Stimulated activated CD8-positive, alpha-beta memory T cell treated with anti-CD3 and anti-CD28 coated beads, Interleukin-2, amount 100 ng/mL, for 1 hour (primary cell): ENCODE measurements at places on chromosomes 11 and 22.

- DNase-seq: no peak
These were observed 27.4 kb upstream of the TMEM45B start for GRCh38 chr11:129788278-129788677.

DNA sequence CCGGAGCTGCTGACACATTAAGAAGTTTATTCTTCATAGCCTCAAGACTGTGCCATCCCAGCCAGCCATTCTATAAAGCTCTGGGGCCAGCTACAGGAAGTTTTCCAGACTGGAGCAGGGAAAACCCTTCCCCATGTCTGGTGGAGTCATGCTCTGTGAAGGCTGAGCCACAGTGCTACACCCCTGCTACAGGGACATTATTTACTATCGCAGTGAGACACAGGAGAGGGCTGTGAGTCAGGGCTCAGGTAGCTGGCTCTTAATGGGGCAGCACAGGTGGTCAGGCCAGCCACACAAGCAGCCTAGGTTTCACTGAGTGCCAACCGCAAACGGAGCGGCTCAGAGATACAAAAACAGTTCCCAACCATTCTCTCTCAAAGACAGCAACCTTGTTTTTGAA is 12.1 kb downstream of the HPS4 start:
- DNase-seq: no peak

- no peak for DNase-seq
These were observed 282.8 kb downstream of the OPCML start for GRCh38 chr11:133249530-133249929.

DNA sequence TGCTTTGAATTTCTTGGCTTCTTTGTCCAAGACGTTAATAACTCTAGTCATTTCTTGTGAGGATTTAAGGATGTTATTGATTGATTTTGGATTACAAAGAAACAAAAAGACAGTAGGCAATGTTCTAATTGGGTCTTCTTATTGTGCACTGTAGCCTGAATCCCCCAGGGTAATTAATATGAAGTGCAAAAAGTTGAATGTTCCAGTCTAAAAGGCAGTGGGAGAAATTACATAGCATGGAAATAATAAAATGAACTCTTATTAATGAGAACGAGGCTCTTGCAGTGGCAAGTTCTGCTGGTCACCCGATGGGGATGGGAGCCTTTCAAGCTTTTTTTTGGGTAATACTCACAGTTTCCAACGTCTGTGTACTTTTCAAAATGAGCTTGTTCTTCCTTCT is 45.6 kb downstream of the UBASH3B start:
- no peak for DNase-seq

DNA sequence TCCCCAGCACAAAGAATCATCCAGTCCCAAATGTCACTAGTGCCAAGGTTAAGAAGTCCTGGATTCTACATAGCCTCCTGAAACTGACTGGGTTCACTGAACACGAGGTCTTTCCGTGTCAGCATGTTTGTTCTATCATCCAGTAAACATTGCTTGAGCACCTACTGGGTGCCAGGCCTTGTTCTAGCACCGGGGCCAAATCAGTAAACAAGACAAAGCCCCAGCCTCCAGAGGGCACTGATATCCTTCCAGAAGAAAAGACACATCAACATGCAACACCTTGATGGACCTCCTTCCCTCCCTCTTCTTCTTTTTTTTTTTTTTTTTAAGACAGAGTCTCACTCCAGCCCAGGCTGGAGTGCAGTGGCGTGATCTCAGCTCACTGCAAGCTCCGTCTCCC is 26.9 kb downstream of the TPST2 start:
- no peak for DNase-seq

- DNase-seq: no peak
These were observed 44.9 kb upstream of the SLC25A18 start for GRCh38 chr22:17518406-17518805.
